Thyroid gland (tissue), 4 donors: ENCODE measurements at places on chromosomes 2 and 18.

DNA sequence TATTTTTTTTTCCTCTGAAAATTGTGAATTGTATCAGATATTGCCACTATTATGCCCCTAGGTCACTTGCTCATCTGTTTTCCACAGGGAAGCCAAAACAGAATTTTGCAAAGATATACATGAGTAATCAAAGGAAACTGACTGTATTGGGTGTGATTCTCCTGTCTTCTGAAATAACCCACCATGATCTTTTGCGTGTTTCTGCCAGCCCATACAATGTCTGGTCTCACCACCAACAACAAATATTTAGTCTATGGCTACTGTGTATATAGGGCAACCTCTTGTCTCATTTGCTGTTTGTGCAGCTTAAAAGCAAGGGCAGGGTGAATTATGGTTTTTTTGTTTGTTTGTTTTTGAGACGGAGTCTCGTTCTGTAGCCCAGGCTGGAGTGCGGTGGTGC lies 26.5 kb downstream of the EPAS1 start:
- no peak for DNase-seq

DNA sequence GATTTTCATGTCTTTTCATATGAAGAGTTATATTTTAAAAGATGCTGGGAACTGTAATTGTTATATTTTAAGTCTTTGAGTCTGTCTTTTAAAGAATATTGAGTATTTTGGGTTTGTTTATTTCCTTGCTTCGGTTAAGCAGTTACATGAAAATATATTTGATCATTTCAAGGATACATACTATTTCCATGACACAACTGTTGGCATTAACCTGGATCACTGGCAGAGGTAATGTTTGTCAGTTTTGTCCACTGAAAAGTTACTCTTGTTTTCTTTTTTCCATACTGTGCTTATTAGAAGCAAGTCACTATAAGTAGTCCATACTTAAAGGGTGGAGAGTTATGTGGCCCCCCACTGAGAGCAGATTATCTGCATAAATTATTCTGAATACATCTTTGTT lies 1142.0 kb upstream of the TMEFF2 start:
- no peak for DNase-seq

DNA sequence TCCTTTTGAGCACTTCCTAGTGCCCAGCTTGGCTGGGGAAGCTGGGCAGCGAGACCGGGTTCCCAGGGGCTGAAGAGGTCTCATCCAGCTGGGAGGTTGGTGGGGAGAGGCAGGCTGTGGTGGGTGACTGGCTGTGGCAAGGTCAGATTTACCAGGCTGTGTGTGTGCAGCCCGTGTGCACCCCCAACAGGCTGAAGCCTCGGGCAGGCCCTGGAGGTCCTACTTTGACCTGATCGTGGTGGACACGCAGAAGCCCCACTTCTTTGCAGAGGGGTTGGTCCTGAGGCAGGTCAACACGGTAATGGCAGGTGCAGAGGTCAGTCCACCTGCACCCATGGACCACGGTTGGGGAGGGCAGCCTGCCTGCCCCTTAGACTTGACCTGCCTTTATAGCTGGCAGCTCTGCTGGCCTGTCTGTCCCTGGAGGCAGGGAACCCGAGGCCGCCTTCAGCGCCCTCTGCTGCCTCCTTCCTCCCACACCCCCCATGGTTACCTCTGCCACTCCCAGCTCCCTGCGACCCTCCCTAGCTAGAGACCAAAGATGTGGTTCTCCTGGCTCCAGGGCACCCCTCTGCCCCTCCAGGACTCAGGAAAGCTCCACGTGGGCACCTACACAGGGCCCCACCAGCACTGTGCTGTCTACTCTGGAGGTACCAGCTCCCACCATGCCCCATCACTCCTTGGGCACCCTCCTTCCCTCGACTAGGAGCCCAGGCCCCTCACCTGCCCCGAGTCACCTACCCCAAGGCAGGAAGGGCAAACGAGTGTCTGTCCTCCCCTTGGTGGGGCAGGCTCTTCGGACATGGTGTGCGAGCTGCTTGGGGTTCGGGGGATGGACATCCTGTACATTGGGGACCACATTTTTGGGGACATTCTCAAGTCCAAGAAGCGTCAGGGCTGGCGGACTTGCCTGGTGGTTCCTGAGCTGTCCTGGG lies 4.0 kb downstream of the NT5DC4 start:
- DNase-seq: no peak

GRCh38 chr2:187338679-187339121 lies 109.4 kb downstream of the CALCRL start:
- no peak for DNase-seq

DNA sequence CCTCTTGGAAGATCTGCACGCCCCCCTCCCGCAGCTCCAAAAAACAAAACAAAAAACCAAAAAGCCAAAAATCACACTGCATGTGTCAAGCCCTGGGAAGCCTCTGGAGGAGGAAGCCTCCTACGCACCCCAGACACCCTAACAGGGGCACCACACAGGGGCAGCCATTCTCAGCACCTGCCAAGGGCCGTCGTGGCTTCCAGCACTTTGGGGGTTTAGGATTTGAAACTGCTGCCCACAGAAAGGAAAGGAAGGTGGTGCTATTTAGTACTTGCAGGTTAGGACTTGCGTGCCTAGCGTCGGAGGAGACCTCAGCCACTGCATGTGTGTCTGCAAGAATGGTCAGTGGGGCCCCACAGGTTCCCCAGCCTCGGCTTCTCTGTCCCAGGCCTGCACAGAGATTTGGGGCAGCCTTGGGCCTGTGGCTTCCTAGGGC lies 419 bp upstream of the GPR55 start:
- DNase-seq: no peak

GRCh38 chr2:226526716-226527115 lies 272.9 kb downstream of the IRS1 start:
- no peak for DNase-seq

DNA sequence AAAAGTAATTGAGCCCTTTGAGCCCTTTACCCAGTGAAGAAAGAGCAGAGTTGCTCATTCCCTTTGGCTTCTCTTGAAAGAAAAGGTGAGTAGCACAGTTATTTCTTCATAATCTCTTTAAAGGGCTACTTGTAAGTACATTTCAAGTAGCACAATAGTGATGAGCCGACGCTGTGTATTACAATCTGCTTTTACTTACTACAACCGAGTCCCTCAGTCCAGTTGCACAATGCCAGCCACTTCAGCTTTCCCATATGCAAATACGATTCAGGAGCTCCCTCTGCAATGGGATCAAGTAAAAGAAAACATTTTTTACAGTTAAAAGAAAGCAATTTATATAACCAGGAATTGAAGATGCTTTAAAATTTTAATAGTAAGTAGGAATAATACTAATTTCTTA lies 868.5 kb downstream of the RNF144A start:
- DNase-seq: no peak

DNA sequence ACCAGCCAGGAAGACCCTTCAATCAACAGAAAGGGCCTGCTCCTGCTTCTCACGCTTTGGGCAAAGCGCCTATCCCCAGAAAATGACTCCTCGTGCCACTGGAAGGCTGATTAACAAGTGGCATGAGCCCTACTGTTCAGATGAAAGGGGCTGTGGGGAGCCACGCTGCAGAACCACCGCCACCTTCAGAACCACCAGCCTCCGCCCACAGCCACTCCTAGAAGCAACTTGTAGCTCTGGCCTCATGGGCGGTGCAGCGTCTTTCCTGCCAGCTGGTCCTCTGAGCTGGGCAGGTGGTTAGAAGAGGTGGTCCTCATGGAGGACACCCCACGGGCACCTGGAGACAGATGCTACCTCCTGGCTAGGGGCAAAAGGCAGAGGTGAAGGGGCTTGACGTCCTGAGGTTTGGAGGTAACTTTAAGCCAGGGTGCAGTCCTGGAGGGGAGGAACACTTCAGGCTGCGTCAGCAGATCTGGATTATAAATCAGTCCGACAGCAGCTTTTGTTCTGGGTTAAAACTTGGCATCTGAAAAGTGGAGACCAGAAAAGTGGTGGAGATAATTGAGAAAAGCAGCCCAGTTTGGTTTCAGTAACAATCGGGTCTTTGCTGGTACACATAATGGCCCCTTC lies 861 bp upstream of the SEMA4C start:
- DNase-seq: peak; percentile 59

GRCh38 chr2:201962774-201963562 lies 70.7 kb upstream of the FZD7 start:
- no peak for DNase-seq

- DNase-seq: no peak
These were observed 242.1 kb upstream of the MYT1L start for GRCh38 chr2:2573205-2573604.

- DNase-seq: no peak
These were observed 1101.3 kb downstream of the LRP1B start for GRCh38 chr2:141029428-141030078.

GRCh38 chr2:241437179-241437578 lies 71.2 kb downstream of the STK25 start:
- DNase-seq: no peak

GRCh38 chr18:13613591-13614501 lies 112.5 kb downstream of the FAM210A start:
- DNase-seq: no peak

- no peak for DNase-seq
These were observed 58.4 kb upstream of the POMC start for GRCh38 chr2:25226827-25227226.

DNA sequence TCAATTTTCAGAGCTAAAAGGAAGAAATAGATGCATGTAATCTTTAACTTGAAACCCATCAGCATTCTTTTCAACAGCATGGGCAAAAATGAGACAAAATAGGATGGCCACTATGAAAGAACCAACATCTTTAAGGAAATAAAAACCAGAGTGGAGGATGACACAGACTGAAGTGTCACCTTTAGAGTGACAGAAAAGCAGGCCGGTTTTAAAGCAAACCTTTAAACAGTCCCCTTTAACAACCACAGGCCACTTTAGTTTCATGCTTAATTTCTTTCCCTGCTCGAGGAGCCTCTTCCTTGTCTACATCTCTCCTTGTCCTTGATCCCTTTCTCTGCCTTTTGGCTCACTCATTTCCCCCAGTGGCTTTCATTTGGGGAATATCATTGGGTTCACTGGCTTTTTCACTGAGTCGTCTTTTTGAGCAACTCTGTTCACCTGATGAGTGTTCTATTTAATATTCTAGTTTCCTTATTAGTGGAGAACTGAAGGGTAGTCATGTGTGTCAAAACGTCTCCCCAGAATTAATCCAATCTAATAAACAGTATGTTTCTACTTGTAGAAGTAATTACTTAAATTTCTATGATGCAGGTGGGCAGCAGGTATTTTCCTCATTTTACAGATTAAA lies 72.5 kb downstream of the DOCK10 start:
- DNase-seq: no peak

- DNase-seq: no peak
These were observed 9.2 kb downstream of the DLGAP1 start for GRCh38 chr18:4445902-4446301.
